ENCODE measurements at places on chromosomes 7 and 10.

DNA sequence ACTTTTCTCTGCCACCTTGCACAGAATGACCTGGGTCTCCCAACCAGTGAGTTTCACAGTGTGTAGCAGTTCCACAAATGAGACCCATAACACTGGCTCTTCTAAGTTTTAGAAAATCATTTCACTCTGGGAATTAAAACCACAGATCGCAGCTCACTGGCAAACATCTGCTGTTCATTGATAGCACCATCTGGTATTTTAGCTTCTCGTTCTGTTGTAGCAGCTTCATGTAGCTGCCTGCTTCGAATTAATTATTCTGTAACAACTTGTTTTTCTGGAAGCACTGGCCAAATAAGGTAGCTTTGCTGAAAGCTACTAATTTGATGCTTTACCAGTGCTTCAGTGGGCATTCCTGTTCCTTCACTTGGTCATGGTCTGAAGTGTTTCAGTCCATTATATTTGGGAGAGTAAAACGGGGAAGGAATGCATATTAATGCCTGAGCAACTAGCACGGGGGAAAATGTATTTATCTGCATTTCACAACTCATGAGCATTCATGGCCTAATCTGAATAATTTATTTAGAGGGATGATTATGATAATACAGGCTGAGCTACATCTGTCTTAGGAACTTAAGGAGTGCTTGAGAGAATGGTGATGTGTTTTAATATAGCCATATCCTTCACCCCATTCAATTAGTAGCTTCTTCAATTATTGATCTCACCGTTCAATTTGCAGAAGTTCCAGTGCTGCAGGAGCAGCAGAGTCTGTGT is 447.4 kb downstream of the XPNPEP1 start:
- peak; percentile 96 for DNase-seq

- no peak for DNase-seq
These were observed 953.3 kb downstream of the XPNPEP1 start for GRCh38 chr10:108970016-108970415.

DNA sequence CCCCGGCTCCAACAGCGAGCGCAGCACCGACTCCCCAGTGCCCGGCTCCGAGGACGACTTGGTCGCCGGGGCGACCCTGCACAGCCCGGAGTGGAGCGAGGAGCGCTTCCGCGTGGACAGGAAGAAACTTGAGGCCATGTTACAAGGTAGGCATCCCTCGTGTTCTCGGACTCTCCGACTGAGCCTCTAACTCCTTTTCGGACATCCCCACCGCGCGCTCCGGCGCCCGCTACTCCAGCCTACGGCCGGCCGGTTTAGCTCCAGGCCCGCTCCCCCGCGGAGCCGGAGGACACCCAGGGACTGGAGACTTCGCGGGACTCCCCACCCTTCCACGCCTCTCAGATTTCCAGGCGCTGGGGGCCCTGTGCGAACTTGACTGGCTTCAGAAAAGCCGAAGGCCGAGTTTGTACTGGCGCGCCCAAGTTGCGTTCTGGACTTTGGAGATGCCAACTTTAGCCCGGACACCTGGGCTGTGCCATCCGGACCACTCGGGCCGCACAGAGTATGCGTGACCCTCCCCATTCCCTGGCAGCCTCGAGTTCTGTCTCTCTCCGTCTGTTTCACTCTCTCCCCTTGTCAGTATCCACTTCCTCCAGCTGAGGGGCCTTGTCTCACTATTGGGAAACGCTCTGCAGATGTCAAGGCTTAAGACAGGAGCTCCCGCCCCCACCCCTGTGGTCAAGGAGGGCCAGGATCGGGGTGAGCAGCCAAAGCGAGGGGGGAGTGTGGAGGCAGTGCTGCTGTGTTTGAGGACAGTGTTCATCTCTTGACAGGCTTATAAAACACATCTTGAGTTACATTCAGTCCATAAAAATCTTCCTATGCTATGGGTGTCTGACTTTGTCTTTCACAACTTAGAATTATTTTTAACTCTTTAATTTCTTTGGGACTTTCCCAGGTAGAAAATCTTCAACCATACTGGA is 777 bp downstream of the BICC1 start:
- peak; percentile 3 for DNase-seq

DNA sequence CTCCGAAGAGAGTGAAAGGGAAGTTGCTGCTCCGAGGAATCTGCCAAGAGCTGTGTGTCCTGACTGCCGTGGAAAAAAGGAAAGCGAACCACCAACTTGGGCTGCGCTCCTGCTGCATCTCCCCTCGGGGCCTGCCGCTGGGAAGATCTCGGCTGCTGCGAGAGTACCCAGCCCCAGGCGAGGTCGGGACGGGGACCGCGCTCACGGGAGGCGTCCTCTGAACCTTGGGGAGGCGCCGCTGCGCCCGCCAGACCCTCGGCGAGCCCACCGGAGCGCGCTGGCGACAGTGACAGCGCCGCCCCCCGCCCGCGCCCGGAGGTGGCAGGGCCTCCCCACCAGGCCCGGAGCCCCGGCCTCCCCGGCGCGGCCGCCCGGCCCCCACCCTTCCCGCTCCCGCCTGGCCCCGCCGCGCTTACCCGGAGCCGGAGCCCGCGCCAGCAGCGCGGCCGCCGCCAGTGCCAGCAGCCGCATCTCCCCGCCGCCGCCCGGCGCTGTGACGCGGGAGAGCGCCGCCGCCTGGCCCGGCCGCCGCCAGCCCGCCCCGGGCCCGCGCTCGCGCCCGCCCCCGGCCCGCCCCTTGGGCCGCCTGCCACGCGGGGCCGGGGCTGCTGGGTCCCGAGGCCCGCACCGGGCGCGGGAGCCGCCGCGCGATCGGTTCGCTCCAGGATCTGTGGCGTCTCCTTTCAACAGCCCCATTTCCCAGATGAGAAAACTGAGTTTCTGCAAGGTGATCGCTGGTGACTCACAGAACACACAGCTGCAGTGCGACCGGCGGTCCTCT is at the start of gene VSTM4:
TSS of gene VSTM4 (minus strand) at position 508 of the 781 bp plus-strand sequence. CDS start at position 471, 37 bp downstream.
- no peak for DNase-seq

GRCh38 chr7:66167773-66168387 is 37.3 kb upstream of the TPST1 start:
- DNase-seq: peak; percentile 63

DNA sequence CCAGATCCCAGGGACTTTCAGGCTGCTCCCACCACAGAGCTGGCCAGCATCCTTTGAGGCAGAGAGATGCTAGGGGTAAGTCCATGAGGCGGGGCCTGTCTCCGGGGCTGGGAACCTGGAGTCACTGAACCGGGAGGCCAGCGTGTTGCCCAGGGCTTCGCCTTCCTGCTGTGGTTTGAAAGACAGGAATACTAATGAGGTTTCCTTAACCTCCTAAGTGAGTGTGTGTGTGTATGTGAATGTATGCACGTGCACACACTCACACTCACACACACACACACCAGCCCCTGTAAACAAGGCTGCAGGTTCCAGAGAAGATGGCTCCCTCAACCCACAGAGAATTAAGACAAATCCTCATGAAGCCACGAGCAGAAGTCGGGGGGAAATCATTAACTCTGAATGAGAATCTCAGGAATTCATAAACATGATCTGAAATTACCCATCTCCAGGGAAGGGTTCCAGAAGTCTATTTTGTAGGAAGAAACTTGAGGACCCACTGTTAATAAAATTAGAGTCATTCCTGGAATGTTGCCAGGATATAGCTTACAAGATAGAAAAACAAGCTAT is 20.3 kb upstream of the PFKP start:
- DNase-seq: no peak

- no peak for DNase-seq
These were observed 282.4 kb downstream of the SORCS3 start for GRCh38 chr10:104923501-104923900.

GRCh38 chr7:82740246-82740848 is 296.8 kb upstream of the CACNA2D1 start:
- peak; percentile 51 for DNase-seq

- no peak for DNase-seq
These were observed 1.0 kb downstream of the CRTAC1 start for GRCh38 chr10:98029149-98030092.

- no peak for DNase-seq
These were observed 3.0 kb downstream of the BAMBI start for GRCh38 chr10:28680358-28680752.

DNA sequence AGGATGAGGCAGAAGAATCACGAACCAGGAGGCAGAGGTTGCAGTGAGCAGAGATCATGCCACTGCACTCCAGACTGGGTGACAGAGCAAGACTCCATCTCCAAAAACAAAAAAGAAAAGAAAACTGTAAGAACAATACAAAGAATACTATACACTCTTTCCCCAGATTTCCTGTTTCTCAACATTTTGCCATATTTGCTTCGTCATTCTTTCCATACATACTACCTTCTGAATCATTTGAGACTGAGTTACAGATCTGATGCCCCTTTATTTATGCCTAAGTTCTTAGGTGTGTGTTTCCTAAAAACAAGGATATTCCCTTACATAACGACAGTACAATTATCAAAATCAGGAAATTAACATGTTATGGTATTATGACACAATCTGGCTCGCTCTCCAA is 168.4 kb upstream of the CELF2 start:
- DNase-seq: no peak

GRCh38 chr7:107228291-107228690 is 59.5 kb downstream of the HBP1 start:
- DNase-seq: no peak

GRCh38 chr7:116240024-116240668 is 29.8 kb downstream of the TES start:
- DNase-seq: no peak

- DNase-seq: no peak
These were observed 49.0 kb downstream of the NDUFB2 start for GRCh38 chr7:140745266-140746058.

DNA sequence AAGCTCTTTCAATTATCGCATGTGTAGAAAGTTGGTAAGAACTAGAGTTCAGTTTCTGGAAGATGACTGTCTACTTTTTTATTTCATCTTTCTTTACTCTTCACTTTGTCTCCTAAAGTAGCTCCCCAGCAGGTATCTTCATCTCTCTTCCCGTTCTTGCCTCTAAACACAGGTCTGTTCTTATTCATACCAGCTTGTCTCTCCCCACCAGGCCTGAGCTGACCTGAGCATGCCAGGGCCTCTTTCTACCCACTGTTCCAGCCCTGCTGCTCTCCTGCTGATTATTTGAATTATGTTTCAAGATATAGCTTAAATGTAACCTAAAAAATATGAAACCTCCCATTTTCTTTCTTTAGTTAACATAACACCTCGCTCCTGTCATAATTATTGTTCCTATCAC is 386.1 kb upstream of the LRGUK start:
- DNase-seq: no peak

GRCh38 chr7:78226059-78226719 is 427.6 kb downstream of the PHTF2 start:
- peak; percentile 90 for DNase-seq

DNA sequence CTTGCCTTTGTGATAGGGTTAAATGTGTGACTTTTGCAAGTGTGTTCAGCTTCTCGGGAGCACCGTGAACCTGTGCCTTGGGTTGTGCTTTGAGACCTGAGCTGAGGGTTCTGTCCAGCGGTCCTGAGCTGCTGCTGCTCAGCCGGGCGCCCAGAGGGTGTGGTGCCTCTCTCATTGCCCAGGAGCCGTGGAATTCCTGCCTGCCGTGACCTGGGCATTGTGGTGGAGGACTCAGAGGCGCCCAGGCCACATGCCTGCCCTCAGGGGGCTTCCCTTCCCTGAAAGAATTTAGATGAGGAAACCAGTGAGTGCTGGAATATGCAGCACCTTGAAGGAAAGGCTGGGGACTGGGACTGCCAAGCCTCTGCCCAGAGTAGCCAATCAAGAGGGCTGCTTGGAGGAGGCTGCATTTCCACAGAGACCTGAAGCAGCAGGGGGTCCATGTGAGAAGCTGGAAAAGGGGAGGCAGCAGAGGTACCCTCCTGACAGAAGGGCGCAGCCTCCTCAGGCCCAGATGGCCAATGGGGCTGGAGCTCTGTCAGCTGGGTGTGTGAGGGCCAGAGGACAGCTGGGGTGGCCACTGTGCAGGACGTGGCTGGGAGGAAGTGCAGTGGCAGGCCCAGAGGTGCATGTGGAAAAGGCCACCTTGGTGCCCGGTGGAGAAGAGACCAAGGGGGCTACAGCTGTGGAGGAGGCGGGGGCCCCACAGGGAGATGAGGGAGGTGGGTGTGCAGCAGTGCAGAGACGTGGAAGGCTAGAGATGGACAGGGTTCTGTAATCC is 107.3 kb downstream of the NKX6-2 start:
- no peak for DNase-seq
